Activated T-helper 1 cell treated with Interleukin-2 at 50 U/mL for 16 hours (primary cell): ENCODE measurements at places on chromosomes 1 and 21.
A peak's percentile ranks its signal among the peaks of the same experiment; 100 is the strongest.

GRCh38 chr1:244960904-244961303 is 96.6 kb upstream of the HNRNPU start:
- no peak for DNase-seq

DNA sequence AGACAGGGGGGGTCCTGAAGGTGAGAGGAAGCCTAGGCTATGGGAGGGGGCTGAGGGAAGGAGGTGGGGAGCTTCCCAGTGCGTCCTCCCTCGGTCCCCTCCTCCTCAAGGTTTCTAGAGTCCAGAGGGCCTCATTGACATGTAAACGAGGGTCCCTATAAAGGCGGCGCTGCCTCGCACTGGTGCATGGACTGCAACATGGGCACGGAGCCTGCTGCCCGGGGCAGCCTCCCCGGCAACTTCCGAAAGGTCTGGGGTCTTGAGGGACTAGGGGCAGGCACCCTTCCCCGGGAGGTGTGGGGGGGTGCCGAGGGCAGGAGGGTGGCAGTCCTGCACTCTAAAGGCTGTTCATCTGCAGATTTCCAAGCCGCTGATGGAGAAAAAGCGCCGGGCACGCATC is at the start of gene HES3:
HES3 (plus strand) TSS at position 187 of the 400 bp plus-strand sequence; CDS start at position 374, 187 bp downstream.
- DNase-seq: no peak

GRCh38 chr1:115084902-115085511 is 4.3 kb downstream of the TSPAN2 start:
- DNase-seq: no peak

DNA sequence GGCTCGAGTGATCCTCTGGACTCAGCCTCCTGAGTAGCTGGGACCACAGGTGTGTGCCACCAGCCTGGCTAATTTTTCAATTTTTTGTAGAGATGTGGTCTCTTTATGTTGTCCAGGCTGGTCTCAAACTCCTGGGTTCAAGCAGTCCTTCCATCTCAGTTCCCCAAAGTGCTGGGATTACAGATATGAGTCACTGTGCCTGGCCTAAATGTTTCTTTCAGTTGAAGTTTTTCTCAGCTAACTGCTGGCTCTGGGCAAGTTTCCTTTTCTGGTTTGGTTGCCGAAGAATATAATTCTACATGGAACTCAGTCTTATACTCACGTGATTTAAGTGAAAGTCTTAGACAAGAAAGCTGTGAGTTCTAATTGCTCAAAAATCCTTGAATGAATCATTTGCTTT is 57.0 kb downstream of the SASS6 start:
- no peak for DNase-seq

DNA sequence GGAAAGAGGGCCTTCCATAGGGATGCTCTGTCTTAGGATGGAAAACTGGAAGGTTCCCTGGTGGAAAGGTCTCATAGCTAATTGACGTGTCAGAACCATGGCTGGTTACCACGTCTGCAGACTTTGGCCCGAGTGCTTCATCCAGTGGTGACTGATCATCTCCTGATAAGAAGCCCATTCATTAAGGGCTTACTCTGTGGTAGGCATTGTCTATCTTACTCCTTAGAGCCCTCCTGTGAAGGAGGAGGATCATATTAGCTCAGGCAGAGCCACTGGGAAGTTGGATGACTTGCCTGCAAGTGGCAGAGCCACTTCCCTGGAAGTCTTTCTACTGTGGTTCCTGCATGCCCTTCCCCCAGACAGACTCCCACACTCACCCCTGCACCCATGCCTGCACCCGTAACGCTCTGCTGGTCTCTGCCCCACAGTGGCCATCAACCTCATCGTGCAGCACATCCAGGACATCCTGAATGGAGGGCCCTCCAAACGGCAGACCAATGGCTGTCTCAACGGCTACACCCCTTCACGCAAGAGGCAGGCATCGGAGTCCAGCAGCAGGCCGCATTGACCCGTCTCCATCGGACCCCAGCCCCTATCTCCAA is 79.9 kb downstream of the UCK2 start:
- DNase-seq: no peak

DNA sequence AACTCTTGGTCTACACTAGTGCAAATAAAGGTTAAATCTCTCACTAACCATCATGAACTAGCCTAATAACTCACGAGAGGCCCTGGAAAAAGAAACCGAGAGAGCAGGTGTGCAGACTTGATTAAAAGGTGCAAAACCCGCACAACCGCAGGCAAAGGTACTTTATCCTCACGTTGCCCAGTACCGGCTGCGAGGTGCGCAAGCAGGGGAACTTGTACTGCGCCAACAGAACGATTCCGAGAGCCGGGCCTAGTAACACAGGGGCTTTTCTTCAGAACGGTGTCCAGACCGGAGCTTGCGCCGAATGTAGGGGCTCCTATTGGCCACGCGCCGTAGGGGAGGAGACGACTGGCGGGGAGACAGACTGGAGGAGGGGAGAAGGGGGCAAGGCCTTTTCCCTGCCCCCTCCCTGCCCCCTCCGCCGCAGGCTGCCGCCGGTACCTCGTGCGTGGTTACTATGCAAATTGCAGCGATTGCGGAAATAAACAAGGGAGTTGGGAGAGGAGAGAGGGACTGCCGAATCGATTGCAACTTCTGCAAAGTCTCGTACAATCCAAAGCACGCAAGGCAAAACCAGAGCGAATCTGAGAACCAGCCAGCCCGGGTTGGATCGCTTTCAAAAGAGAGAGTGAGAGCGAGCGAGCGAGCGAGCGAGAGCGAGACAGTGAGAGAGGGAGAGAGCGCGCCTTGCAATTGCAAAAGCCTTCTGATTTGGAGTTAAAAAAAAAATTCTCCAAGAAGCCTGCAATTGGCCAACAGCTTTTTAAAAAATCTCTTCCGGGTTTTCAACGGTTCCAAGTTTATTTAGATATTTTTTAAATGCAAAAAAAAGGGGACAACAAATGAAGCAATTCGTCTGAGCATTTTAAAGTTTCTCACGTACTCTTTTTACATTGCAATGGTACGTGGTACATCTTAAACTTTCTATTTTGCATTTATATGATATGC is 5.4 kb upstream of the NFIA start:
- DNase-seq: peak; percentile 74

GRCh38 chr1:108847494-108847893 is 9.4 kb downstream of the AKNAD1 start:
- no peak for DNase-seq

DNA sequence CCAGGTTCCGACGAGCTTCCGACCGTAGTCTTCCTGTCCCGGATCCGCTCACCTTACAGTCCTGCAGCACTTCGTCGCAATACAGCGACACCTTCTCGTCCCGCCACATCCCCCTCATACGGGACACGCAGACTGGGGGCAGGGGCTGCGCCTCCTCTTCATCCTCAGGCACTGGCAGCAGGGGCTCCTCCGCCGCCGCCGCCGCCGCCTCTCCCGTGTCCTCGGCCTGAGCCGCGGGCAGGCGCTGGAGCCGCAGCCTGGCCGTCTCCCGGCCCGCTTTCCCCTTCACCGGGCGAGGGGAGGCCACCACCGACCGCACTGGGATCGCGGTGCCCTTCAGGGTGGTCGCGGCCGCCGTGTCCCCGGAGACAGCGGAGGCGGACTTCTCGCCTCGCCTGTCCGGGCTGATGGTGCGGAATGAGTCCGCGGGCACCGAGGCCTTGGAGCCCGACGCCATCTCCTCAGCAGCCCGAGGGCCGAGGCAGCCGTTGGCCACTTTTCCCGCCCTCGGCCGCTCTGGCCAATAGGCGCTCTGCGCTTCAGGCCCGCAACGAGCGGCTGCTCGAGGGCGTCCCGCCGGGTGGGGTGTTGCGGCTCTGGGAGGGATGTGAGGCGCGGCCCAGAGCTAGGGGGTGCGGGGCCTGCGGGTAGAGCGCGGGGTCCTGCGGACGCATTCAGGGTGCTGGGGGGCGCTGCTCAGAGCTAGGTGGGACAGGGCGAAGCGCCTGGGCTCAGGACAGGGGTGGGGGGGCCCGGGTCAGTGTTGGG is at the start of gene SHCBP1L:
SHCBP1L (minus strand) TSS at position 490 of the 768 bp plus-strand sequence; CDS start at position 457, 33 bp downstream.
- DNase-seq: no peak
